Activated CD4-positive, alpha-beta T cell treated with anti-CD3 and anti-CD28 coated beads for 4 hours (primary cell): ENCODE measurements at places on chromosomes 6 and 20.

DNA sequence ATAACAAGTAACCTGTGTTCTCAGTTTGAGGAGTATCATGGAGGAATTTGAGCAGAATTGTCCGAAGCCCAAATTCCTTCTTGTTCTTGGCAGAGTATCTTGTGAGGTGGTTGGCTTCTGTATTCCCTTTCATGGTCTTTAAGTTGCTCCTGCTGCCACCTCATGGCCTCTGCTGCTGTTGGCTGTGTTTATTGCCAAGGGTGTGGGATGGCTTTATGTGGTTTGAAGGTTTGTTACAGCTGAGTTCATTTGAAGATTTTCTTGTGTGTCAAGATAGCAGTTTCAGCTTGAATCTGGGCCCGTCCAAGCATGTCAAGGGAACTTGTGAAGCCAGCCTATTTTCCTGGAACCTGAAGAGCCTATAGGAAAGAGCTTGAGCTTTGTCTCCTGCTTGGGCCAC is 20.2 kb upstream of the TTK start:
- DNase-seq = no peak

DNA sequence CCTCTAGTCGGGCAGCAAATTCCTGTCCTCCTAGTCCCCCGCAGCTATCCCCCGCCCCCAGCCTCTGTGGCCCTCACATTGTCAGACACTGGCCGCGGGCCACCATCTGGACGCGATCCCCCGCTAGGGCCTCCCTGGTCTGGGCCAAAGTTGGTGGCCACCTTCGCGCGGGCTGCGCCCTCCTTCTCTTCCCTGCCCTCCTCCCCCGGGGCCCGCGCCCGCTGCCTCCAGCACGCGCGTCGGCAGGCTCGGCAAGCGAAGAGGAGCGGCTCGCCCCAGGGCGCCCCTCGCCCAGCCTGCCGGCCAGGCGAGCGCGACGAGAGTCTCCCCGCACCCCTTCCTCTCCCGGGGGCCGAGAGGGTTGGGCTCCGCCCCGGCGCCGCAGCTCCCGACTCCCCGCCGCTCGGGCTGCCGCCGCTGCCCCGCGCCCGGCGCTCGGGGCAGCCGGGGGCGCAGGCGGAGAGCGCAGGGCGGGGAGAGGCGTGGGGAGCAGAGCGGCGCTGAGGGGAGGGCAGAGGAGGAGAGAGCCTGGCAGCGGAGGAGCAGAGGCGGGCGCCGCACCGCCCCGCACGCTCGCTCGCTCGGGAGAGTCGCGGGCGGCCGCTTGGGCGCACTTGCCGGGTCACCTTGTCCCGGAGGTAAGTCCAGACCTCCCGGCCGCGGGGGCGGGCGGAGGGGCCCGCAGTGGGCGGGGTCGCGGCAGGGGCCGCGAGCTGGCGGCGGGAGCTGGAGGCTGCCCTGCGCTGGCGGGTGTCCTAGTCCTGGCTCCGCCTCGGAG is at the start of gene SYNDIG1:
Gene SYNDIG1, plus strand, starts transcription at position 514 of the 778 bp plus-strand sequence. CDS start 73,469 bp downstream, outside the sequence.
- DNase-seq = no peak

DNA sequence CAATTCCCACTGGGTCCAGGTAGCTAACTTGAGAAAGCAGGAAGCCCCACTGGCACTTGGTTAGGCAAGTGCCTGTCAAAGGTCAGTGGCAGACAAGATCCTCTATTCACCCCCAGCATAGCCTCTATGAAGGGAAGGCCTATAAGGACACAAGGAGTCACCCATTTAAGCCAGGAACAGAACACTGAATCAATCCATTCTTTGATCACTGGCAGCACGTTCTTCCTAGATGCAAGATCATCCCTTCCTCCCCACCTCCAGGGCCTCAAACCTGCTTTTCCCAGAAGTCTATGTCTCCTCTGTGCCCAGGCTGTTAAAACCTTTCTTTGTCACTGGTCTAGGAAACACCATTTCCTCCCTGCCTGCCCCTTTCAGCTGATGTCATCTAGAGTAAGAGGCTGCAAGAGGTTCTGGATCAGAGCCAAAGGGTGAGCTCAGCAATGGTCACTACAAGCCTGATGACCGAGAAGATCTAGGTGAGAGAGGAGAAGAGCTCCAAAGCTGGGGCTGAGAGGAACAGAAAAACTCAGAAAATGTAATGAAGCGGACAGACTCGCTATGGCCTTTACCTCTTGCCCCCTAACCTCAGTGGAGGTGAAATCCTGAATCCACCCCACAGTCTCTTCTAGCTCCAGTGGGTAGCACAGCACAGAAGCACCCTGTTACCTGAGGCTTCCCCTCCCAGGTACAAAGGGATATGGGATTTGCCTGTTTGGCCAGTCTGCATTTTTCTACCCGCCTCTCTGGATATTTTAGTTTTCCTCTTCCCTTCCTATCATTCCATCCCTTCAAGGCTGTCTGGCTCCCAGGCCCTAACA is 1.8 kb downstream of the GTPBP2 start:
- no peak for DNase-seq

GRCh38 chr6:118401325-118401975 is 146.6 kb upstream of the PLN start:
- DNase-seq = no peak

- DNase-seq = no peak
Measured at GRCh38 chr20:35698298-35699126, 640 bp downstream of the NFS1 start.

DNA sequence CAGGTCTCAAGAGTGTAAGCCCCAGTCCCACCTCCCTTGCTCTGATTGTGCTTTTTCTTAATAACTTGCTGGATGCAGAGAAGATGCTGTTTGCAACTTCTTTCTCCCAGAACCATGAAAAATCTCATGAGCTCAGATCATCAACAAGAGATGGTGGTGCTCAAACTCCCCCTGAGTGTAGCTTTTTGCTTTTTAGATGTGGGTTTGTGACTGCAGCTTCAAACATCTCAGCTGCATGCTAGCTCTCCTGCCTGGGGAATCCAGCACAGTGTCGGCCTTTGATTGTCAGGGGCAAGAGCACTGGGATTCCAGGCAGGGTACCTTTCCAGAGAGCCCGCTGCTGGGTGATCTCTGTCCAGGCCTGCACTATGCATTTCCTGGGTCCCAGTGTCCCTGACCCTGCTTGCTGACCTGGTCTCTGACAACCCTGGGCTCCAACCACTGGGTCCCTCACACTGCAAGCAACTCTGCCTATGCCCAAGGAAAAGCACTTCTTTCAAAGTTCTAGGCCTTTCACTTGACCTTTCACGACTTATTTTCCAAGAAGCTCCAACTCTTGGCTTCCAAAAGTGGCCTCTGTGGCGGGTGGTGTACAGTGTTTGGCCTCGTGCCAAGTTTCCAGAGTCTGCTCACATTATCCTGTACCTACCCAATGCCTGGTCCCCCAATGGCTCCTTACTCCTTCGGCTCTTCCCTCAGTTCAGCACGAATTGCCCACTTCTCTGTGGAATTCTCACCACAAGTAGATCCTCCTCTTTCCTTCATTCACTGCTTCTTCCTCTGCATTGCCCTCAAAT is 69.7 kb upstream of the LY86 start:
- no peak for DNase-seq

DNA sequence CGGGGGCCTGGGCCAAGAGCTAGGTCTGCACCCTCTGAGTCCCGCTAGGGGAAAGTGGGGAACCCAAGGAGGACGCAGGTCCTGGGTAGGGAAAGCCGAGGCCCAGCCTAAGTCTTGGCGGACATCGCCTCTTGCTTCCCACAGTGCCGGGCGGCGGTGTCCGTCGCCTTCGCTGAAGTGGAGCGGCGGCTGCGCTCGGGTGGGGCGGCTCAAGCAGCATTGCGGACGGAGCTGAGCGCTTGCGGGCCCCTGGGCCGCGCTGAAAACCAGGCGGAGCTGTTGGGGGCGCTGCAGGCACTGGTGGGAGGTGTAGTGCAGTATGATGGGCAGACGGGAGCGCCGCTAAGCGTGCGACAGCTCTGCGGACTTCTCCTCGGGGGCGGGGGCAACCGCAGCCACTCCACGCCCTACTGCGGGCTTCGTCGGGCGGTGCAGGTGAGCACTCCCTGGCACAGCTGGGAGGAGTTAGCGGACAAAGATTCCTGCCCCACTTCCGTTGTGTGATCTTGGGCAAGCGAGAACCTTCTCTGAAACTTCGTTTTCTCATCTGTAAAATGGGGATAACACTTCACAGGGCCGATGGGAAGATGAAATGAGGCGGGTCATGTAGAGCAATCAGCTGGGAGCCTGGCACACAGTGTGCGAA is 4.2 kb downstream of the PRSS16 start:
- DNase-seq = peak; percentile 47

GRCh38 chr6:122623279-122623678 is 13.1 kb downstream of the PKIB start:
- no peak for DNase-seq

DNA sequence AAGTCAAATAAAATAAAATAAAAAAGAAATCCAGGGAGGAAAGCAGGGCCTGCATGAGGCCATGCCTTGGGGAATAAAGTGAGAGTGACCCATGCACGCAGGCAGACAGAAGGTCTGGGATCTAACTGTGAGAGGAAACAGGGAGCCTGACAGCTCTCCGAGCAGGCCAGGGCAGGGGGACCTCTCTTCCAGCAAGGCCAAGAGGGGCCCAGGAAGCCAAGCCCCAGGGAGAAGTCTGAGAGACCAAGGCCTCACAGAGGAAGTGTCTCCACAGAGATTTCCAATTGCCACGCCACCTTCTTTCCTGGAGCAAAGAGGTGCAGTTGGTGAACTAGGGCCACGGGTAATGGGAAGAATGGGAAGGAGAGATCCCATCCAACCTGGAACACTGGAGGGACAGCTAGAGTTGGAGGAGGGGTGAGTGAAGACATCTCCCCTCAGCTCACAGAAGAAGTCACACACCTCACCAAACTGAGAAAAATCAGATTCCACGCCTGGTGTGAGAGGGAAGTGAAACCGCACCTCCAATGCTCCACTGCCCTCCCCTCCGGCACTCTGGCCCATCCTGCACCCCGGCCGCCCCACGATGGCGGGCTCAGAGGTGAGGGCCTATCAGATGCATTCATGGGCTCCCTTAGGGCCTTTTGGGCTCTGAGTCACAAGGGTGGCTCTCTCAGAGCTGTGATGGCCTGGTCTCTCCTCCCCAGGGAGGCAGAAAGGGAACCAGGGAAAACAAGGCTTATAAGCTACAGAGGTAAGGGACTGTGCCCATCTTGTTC is 25.1 kb upstream of the TAF8 start:
- no peak for DNase-seq

DNA sequence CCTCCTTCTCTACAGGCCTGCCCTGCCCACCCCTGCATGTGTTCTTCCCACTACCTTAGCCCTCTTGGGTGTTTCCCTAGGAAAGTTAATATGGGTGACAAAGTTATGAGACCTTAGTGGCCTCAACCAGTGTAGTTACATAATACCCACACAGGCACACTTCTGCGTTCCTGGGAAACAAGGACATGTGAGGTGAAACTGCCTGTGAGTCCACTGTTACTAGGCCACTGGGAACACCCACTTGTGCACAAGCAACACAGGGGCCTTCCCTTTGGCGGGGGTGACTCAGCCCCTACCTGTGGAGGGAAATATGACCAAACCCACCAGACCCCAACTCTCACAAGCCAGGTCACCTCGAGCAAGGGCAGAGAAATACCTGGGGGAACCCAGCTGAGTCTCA is 12.8 kb downstream of the PI16 start:
- DNase-seq = no peak

- DNase-seq = no peak
Measured at GRCh38 chr6:10434235-10434634, 19.4 kb upstream of the TFAP2A start.
